Endothelial cell of umbilical vein (primary cell): ENCODE measurements at places on chromosomes 5 and 9. TPM values are rescaled to one million over a fixed set of nuclear protein-coding genes. Genes with fewer than 3 reads are reported as not detected.

DNA sequence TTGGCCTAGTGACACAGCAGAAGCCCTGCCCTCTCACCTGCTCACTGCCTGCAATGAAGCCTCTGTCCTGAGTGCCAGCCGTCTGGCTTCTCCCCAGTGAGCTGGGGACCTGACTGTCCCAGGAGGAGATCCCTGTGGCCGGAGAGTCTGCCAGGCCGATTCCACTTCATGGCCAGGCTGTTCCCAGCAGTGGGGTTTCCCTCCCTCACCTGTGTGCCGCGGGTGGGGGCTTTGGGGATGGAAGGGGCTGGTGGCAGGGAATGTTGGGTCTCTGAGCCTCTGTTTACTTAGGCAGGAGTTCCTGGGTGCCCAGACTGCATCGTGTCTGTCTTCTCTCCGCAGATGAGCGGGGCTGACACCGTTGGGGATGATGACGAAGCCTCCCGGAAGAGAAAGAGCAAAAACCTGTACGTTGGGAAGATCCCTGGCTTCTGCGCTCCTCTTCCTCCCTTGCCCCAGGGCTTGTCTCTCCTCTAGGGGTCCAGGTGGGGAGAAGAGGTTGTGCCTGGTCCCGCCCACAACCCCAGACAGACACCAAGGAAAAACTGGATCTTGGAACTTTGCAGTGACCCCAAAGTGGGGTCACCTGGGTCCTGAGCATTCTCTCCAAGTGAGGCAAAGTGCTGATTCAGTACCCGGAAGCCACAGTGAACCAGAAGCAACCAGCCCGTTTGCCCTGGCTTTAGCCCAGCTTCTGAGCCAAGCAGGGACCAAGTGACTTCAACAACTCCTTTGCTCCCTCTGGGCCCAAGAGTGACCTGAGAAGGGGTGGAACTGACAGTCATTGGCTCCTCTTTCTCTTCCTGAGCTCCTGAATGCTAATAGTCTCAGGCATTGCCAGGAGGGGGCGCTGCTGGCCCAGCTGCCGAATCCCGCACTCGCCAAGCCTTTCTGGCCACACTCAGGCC is 127.7 kb downstream of the RGS3 start:
- DNase-seq, result peak; percentile 79

GRCh38 chr9:117938086-117938485 is 233.9 kb downstream of the TLR4 start:
- no peak for DNase-seq

- DNase-seq, result peak; percentile 8
Measured at GRCh38 chr9:36781533-36781932, 208.8 kb downstream of the MELK start.

DNA sequence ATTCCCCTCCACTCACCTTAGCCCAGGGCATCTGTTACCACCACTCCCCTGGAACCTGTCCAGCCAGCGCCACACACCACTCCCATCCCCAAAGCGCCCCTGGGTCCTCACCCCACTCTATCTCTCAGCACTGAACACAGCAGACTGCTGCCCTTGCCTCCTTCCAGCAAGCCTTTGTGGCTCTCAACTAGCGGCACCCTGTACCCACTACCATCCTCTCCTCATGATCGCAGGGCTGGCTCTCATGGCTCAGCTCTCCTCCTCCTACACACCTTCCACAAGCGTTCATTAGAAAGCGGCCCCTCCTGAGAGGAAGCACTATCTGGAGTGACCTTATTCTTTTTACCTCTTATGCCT is 13.3 kb upstream of the BASP1 start:
- no peak for DNase-seq

GRCh38 chr5:96023518-96023917 is 61.9 kb upstream of the ELL2 start:
- peak; percentile 34 for DNase-seq

- no peak for DNase-seq
Measured at GRCh38 chr5:74526111-74526510, 114.4 kb downstream of the ENC1 start.

DNA sequence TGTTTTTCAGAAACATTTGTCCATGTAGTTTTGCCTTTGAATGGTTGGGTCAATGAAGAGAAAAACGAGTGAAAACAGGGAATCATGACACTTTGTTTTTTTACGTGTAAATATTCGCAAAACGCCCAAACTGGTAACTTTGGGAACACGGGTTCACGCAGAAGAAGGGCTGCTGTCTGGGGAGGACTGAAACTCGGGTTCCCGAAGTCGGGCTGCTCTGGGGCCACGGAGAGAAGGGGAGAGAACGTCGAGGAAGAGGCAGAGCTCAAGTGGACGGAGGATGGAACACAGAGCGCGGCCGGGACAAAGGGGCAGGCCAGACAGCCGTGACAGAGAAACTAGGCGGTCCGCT is 478 bp upstream of the SETD9 start:
- DNase-seq, result no peak

GRCh38 chr9:88725300-88726019 is 190.5 kb downstream of the NXNL2 start:
- DNase-seq, result no peak

DNA sequence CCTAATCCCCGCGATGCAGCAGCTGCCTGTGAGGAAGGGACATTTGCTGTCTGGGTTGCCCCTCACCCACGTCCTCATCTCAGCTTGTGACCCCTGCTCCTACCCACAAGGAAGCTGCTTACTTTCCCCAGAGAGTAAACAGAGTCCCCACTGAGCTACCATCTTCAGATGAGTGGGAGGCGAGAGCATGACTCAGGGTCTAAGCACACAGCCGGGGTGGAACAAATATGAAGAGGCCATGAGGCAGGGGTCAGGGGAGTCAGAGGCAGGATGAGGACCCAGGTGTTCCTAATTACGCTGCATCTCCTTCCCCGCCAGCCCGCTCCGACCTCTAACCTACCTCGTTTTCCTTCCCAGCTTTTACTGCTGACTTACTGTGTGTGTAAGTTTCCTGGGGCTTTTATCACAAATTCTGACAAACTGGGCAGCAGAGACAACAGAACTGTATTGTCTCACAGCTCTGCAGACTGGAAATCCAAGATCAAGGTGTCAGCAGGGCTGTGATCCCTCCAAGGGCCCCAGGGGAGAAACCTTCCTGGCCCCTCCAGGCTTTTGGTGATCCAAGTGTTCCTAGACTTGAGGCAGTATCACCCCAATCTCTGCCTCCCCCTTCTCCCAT is 94.0 kb upstream of the DNAH5 start:
- peak; percentile 72 for DNase-seq

DNA sequence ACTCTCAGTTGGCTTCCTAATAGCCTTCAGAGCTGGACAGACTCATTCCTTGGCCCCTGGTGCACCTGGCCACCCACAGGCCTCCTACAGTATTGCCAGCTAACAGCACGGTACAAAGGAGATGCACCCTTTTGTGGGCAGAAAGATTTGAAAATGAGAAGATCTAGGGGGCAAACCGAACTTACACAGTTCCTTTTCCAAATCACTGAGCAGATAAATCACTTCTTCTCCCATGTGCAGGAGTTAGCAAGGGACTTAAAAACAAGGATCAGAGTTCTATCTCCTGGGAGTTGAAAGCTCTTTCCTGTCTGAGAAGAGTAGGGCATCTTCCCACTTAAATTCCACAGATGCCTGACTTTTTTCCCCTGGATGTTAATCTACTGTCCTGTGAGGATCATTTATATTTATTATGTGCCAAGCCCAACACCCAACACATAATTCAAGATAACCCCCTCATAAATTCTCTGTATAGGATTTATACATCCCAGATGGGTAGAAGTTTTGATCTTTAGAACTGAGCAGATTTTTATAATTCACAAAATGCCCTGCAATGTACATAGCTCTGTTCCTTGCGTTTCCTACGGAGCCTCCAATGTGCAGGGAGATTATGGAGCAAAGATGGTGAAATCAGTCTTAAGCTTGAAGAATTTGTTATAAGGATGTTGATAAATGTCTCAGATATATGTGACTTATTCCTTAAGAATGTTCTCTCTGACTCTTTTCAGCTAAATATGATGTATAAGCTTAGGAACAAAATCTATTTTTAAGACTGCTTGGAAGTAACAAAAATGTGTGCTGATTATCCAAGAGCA is 207.2 kb upstream of the DAPK1 start:
- DNase-seq, result no peak

- DNase-seq, result no peak
Measured at GRCh38 chr5:71591100-71591499, 4.0 kb downstream of the MCCC2 start.

DNA sequence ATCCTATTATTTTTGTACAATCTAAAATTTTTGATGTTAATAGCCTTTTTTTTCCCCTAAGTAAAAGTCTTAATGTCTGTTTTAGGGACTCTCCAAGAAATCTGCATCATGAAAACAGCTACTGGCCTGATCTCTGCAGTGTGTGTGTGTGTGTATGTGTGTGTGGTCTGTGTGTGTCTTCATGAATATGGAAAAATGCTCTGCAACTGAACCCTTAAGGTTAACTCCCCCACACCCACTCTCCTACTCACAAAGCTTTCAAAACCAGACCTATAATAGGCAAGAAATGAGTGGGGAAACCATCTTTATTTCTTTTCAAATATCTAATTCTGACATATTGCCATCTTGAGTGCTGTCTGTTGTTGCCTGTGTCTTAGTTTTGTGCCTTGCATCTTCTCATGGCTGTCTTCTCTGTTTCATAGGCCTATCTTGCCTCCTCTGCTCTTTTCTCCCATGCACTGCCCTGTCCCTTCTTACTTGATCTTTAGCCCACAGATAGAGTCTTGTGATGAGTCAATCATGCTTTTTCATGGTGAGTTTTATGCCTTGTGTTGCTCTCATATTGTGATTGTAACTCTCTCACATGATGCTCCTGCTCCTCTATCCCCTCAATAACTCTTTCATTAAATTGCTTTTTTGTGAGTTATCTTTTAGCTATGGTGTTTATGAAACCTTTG is 68.3 kb downstream of the CHSY3 start:
- no peak for DNase-seq

- no peak for DNase-seq
Measured at GRCh38 chr5:151534350-151534749, 56.8 kb downstream of the FAT2 start.

HINT2 gene
- polyA plus RNA-seq, result 41.6 and 42.1 TPM in 2 replicates
